Mesothelial cell of epicardium (in vitro differentiated cells): ENCODE measurements at places on chromosomes 1 and 21.
A peak's percentile ranks its signal among the peaks of the same experiment; 100 is the strongest.

- no peaks in the 10 kb centered on the region for H3K4me1 ChIP-seq
- no peak overlapping the region for H3K4me3 ChIP-seq
- H3K27me3 ChIP-seq = no peaks in the 10 kb centered on the region
- no peak overlapping the region for H3K27ac ChIP-seq
Observed at GRCh38 chr1:228337711-228338520, 68.7 kb downstream of the TRIM11 start.

GRCh38 chr1:60621368-60621851, 461.0 kb upstream of the NFIA start:
- H3K27me3 ChIP-seq = peaks cover 18% of the 10 kb centered on the region
- peaks cover 12% of the 10 kb centered on the region for H3K4me1 ChIP-seq
- H3K36me3 ChIP-seq = no peaks in the 10 kb centered on the region
- H3K4me3 ChIP-seq = no peak overlapping the region
- H3K27ac ChIP-seq = no peak overlapping the region

DNA sequence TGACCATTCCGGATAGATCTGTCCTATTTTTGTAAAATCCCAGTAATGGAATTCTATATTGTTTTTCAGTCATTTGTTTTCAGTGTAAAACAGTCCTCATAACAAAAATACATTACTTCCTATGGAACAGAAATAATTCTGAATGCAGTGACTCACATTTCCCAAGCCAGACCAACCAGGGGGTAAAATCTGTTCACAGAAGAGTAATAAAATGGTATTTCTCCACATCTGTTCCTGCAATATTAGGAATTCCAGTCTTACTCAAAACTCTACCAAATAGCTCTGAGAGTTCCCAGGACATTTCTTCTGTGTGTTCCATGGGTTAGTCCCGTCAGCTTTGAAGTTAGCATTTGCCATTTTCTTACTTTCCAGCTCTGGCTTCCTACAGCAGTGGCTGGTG, 2.6 kb upstream of the DDR2 start:
- H3K36me3 ChIP-seq = no peaks in the 10 kb centered on the region
- H3K4me1 ChIP-seq = peaks cover 60% of the 10 kb centered on the region
- H3K4me3 ChIP-seq = no peak overlapping the region
- DNase-seq = no peak
- peak overlapping the region; percentile 87 for H3K27ac ChIP-seq

GRCh38 chr1:163820226-163820625, 498.5 kb downstream of the NUF2 start:
- peaks cover 12% of the 10 kb centered on the region for H3K36me3 ChIP-seq
- H3K4me3 ChIP-seq = no peak overlapping the region
- peak overlapping the region; percentile 92 for H3K27ac ChIP-seq
- no peak for DNase-seq

DNA sequence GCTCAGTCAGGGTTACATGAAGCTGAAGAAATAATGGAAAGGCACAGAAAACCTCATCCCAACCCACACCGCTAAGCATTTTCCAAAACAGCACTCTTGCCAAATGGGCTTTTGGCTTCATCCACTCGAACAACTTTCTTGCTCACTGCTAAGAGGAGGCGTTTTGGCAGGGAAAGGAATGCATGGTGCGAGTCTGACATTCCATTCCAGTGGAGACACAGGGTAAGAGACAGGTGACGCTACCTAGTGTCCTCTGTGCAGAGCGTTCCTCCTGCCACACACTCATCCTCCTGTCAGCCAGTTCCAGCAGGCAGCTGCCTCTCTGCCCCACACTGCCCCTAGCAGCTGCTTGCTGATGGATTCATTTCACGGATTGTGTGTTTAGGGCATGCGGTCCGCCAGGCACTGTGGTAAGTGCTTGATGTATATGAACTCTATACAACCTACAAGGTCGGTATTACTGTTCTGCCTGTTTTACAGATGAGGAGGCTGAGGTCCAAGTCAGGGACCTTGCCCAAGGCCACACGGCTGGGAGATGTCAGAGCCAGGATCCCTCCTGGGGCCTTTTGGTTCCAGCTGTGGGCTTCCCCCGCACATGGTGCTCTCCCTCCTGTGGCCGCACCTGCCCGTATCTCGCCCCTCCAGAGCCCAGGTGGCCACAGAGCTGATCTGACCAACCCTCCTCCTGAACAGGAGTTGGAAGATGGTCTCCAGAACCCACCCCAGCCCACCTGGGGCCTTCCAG, 25.7 kb upstream of the BACE2 start:
- no peaks in the 10 kb centered on the region for H3K36me3 ChIP-seq
- DNase-seq = no peak
- H3K4me1 ChIP-seq = peaks cover 17% of the 10 kb centered on the region
- H3K4me3 ChIP-seq = no peak overlapping the region
- H3K27me3 ChIP-seq = peaks cover 6% of the 10 kb centered on the region

DNA sequence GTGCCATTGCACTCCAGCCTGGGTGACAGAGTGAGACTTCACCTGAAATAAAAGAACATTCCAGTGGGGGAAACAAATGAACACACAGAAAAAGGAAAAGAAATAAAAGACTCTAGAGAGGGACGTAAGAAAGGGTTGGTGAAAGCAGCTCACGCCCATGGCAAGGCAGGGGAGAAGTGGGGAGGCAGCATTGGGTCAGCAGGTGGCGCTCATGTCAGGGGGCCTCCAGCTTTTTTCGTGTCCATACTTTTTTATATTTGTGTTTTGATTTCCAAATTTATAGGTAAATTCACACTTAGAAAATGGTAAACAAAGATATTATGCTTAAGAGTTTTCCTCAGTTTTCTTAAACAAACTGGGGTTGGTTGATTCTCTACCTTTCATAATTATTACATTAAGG, 45.5 kb downstream of the VPS13D start:
- no peak overlapping the region for H3K4me3 ChIP-seq
- no peak for DNase-seq
- no peaks in the 10 kb centered on the region for H3K27me3 ChIP-seq
- peaks cover 58% of the 10 kb centered on the region for H3K36me3 ChIP-seq
- H3K4me1 ChIP-seq = peaks cover 16% of the 10 kb centered on the region
- peak overlapping the region; percentile 63 for H3K27ac ChIP-seq

- no peaks in the 10 kb centered on the region for H3K36me3 ChIP-seq
- no peaks in the 10 kb centered on the region for H3K27me3 ChIP-seq
- peaks cover 21% of the 10 kb centered on the region for H3K4me1 ChIP-seq
- no peak for DNase-seq
- no peak overlapping the region for H3K27ac ChIP-seq
Observed at GRCh38 chr1:115429241-115429640, 91.2 kb upstream of the NGF start.

DNA sequence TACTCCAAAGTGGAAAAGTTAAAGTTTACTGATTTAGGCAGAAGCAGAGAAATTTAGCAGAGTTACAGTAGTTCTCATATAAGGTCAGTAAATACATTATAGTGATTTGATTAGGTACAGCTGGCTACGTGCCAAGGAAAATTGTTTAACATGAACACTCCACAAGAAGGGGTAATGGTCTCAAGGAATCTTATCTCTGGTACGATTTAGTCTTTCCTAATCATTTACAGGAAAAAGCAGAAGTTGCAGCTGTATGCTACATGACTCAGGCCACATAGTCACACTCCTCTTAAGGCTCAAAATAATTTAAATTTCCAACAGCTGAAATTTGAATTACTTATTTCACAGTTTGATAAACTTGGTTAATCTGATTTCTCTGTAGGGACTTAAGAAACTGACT, 36.9 kb upstream of the OR2B11 start:
- peaks cover 31% of the 10 kb centered on the region for H3K27me3 ChIP-seq
- H3K4me3 ChIP-seq = no peak overlapping the region
- H3K36me3 ChIP-seq = no peaks in the 10 kb centered on the region

GRCh38 chr1:45621895-45622523, 1.8 kb downstream of the CCDC17 start:
- H3K4me1 ChIP-seq = no peaks in the 10 kb centered on the region
- H3K27ac ChIP-seq = peak overlapping the region; percentile 21
- no peaks in the 10 kb centered on the region for H3K27me3 ChIP-seq
- peaks cover 24% of the 10 kb centered on the region for H3K36me3 ChIP-seq

DNA sequence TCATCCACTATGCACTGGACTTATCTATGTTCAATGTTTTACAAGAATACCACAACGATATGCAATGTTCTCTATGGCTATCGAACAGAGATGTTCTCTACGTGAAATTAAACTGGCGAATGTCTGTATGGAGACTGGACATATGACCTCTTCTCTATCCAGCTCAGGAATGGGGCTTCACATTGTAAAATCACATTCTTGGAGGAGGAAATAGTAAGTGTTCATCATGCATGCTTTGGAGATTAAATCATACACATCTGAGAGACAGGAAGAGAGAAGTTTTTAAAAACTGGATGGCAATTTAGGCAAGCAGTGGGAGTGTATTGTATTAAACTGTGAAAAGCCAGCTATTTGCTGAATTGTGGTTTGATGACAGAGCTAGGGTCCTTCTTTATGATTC, 47.9 kb upstream of the RGL1 start:
- H3K4me3 ChIP-seq = no peak overlapping the region
- DNase-seq = no peak
- peak overlapping the region; percentile 14 for H3K27ac ChIP-seq

DNA sequence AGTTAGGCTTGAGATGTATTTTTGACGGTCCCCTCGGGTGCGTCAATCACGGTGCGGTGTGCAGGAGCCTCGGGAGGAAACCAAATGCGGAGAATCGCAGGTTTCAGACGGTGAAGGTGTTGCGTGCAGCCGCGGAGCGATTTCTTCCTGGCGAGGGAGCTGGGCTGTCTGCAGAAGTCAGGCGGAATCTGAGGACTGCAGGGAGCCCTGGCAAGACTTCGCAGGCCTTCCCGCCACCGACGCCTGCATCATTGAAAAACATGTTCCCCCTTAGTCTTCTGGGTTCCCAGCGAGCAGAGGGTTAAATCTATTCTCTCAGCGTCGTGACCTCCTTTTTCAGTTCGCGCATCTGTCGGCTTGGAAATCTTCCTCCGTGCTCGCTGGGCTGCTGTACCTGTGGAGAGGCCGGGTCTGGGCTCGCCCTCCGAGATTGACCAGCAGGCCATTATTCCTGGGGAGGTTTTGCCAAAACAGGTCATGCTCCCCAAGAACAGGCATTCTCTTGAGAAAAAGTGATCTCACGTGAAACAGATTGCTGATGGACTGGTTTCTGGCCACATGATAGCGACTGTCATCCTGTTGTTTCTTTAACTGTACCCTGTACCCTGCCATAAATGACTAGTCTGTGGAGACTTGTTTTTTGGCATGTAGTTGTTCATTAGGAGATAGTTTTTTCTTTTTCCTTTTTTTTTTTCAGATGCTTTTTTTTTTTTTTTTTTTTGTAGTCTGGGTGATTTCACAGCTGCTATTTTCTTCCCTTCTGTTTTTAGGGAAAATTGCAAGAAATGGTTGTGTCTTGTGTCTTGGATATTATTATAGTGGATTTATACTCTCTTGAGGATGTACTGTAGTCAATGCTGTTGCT, 894 bp downstream of the EPB41 start:
- peak overlapping the region; percentile 98 for H3K4me3 ChIP-seq
- no peaks in the 10 kb centered on the region for H3K36me3 ChIP-seq
- peak overlapping the region; percentile 97 for H3K27ac ChIP-seq
- H3K4me1 ChIP-seq = peaks cover 27% of the 10 kb centered on the region
- peak; percentile 34 for DNase-seq

GRCh38 chr1:210251680-210252490, 19.3 kb downstream of the SERTAD4 start:
- H3K4me3 ChIP-seq = peak overlapping the region; percentile 79
- H3K4me1 ChIP-seq = peaks cover 17% of the 10 kb centered on the region
- peaks cover 34% of the 10 kb centered on the region for H3K27me3 ChIP-seq
- no peaks in the 10 kb centered on the region for H3K36me3 ChIP-seq
- DNase-seq = no peak

DNA sequence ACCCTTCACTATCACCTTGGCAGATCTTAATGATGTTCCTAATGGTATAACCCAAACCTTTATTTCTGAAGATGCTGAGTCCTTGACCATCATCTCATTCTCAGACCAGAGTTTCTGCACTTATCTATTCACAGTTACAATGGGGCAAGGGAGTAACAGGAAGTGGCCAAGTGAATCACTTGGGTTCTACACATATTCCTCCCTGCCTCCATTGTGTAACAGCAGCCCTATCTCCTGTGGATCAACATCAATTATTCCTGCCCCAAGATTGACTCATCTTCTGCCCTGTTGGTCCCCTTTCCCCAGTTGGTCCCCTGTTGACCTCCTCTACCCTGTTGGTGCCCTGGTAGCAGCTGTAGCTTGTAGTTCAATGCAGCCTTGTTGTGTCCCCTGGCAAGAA, 10.3 kb upstream of the S100A7 start:
- no peak for DNase-seq
- peaks cover 11% of the 10 kb centered on the region for H3K36me3 ChIP-seq
- H3K4me3 ChIP-seq = no peak overlapping the region
- H3K27me3 ChIP-seq = peaks cover under 1% of the 10 kb centered on the region
- H3K27ac ChIP-seq = no peak overlapping the region
